ENCODE measurements at places on chromosomes 12 and 14.

- no peak for DNase-seq
These were observed 8.3 kb upstream of the TRAF3 start for GRCh38 chr14:102769049-102769327.

- no peak for DNase-seq
These were observed 723.1 kb upstream of the TBX3 start for GRCh38 chr12:115407036-115407435.

GRCh38 chr14:101727611-101728366 is 33.7 kb upstream of the PPP2R5C start:
- DNase-seq, result peak; percentile 64

GRCh38 chr12:120536064-120536791 is 2.1 kb downstream of the RNF10 start:
- no peak for DNase-seq

GRCh38 chr14:49497725-49498348 is 88.3 kb downstream of the RPS29 start:
- DNase-seq, result peak; percentile 65

DNA sequence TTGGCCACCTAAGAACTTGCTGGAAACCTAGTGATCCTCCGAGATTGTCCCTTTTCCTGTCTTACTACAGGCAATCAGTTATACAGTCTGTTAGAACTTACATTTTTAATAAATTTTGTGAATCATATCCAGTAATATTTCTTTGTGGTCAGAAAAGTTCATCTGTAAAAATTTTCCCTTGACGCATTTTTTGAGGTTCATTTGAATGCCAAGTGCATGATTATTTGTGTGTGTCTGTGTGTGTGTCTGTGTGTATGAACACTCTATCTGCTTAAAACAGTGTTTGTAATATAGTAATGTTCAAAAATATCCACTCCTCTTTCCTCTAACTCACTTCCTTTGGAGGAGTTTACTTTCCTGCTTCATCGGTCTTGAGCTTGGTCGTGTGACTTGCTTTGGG is 468.7 kb upstream of the FLRT2 start:
- DNase-seq, result no peak

DNA sequence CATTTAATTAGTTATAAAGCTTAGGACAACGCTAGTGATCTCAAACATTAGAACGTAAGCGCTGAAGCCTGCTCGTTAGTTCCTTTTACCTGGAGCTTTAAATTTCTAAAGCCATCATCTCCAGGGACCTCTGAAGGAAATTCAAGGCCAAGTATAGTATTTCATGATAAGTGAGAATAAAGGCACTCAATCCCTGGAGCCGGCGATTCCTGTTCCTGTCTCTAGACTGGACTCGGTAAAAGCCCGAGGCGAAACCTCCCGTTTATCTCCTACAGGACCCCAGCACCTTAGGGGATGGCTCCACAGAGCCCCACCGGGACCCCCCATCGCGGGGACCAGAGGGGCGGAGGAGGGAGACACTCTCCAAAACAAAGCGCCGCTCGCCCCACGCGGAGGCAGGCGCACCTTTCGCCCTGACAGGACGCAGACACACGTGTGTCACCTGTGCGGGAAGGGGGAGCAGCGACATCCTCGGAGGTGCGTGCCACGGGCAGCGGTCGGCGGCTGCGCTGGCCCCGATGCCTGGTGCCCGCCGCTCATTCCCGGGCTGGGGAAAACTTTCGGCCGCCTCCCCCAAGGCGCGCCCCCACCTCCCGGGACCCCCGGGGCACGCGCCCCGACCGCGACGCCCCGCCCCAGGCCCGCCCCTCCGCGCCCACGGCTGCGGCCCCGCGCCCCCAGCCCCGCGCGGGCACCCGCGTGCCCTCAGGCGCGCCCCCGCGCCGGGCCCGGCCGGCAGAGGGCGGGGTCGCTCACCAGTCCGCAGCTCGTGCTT is 678 bp downstream of the RPS6KA5 start:
- DNase-seq, result peak; percentile 8

- peak; percentile 62 for DNase-seq
These were observed 32.7 kb downstream of the VCPKMT start for GRCh38 chr14:50083467-50084337.

GRCh38 chr12:101552277-101552676 is 42.5 kb upstream of the MYBPC1 start:
- DNase-seq, result peak; percentile 28

GRCh38 chr12:121590476-121591143 is 9.8 kb upstream of the KDM2B start:
- peak; percentile 16 for DNase-seq

GRCh38 chr12:107320033-107320928 is 226.9 kb upstream of the CRY1 start:
- peak; percentile 55 for DNase-seq
